ENCODE measurements at places on chromosomes 16 and 17. TPM values are rescaled to one million over a fixed set of nuclear protein-coding genes. Genes with fewer than 3 reads are reported as not detected.

The UBALD1 gene
- total RNA-seq, result 81.7 TPM

The TMEM256 gene
- total RNA-seq, result 151 TPM

DNA sequence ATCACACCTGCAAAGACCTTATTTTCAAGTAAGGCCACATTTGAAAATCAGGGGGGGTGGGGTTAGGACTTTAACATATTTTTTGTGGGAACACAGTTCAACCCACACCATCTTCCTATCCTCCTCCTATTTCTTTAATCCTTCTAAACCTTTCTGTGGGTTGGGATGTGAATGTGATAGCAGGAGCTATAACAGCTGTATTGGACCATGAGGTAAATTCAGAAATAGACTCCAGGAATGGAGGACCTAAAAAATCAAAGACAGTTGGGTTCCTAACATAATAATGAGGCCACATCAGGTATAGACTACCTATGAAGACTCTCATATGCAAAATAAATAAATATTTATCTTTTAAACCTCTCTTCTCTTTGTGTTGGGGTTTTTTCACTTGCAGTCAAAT, 451.4 kb downstream of the XYLT1 start:
- H3K27ac ChIP-seq, result no peak overlapping the region
- no peaks in the 10 kb centered on the region for H3K36me3 ChIP-seq
- H3K27me3 ChIP-seq, result no peaks in the 10 kb centered on the region
- no peak for DNase-seq

DNA sequence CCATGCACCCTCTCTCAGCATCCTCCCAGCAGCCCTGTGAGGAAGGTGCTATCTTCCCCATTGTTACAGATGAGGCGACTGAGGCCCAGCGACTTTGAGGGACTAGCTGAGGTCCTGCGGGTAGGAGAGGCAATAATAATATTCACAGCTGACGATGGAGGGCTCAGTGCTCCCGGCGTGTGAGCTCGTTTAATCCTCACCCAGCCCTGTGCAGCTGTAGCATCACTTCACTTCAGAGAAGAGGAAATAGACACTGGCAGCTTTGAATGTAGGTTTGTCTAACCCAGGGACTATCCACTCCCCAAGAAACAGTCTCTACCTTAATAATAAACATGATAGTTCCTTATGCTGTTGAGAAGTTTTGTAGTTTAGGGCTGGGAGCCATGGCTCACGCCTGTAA, 21.6 kb downstream of the LASP1 start:
- no peak overlapping the region for H3K27ac ChIP-seq
- H3K36me3 ChIP-seq, result peaks cover 40% of the 10 kb centered on the region
- no peak overlapping the region for H3K4me3 ChIP-seq
- no peak for DNase-seq

- no peaks in the 10 kb centered on the region for H3K4me1 ChIP-seq
- H3K4me3 ChIP-seq, result no peak overlapping the region
- no peaks in the 10 kb centered on the region for H3K36me3 ChIP-seq
These were observed 156.6 kb downstream of the ANKFN1 start for GRCh38 chr17:56309897-56310296.

DNA sequence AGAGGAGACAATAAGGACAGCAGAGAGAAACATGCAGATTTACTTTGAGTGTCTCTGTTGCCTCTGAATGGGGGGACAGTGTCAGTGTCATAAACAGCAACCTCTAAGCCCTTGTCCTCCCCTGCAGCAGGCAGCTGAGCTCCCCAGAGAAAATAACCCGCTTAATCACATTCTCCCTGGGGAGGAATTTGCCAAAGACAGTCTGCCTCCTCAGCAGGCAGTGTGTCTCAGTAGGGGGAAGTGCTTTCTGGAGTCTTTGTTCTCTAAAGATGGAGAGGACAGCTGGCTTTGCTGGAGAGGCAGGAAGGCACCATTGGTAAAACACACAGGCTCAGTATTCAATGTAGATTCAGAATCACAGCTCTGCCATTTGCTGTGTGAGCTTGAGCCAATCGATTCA, 16.1 kb downstream of the TEKT5 start:
- DNase-seq, result no peak
- H3K4me1 ChIP-seq, result peaks cover 2% of the 10 kb centered on the region
- H3K36me3 ChIP-seq, result no peaks in the 10 kb centered on the region
- H3K27me3 ChIP-seq, result no peaks in the 10 kb centered on the region

DNA sequence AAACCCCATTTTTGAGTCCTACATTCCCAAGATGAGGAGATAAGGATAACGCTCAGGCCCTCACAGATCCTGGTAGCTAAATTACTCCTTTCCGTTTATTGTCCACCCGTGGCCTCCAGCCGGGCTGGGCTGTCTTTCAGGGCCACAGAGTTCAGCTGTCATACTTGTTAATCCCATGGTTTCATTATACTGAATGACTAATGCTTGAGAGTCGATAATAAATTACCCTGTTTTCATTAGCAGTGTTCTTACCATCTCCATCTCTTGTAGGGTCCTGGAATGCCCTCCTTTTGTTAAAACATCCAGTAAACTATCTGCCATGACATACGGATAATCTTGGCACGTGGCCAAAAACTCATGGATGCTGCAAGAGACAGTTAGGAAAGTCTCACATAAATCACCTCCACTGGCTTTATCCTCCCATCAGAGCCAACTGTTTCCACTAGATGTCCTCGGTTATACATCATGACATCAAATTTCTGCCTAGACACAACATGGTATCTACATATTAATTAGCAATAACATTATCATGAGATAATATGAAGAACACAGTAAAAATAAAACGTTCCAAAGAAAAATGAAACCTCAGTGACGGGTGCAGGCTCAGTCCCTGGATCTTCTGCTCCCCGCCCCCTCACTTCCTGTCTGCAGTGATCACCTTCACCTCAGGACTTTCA, 45.3 kb downstream of the BRD7 start:
- H3K4me3 ChIP-seq, result no peak overlapping the region
- no peaks in the 10 kb centered on the region for H3K4me1 ChIP-seq
- DNase-seq, result no peak
- H3K36me3 ChIP-seq, result peaks cover 77% of the 10 kb centered on the region

DNA sequence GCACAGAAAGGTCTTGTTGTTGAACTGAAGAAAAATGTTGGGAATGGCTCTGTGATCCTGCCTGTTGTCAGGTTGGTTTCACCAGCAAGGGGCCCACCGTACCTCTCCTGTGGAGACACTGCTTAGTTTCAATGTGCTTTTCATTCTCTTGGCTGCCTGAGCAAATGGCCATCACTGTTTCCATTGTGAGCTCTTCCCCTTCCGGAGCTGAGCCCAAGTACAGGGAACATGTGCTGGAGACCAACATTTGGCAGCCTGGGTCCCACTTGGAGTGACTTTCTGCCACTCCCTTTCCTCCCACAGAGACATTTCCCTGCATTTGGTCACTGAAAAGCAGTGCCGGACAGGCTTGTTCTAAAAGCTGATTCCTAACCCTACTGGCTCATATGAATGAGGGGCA, 23.1 kb downstream of the GABARAPL2 start:
- peaks cover 9% of the 10 kb centered on the region for H3K36me3 ChIP-seq
- H3K4me1 ChIP-seq, result peaks cover 2% of the 10 kb centered on the region
- H3K27me3 ChIP-seq, result no peaks in the 10 kb centered on the region

Measured in H9 (cell line).